ENCODE measurements at places on chromosomes 2 and 18. TPM values are rescaled to one million over a fixed set of nuclear protein-coding genes. Genes with fewer than 3 reads are reported as not detected.
A peak's percentile ranks its signal among the peaks of the same experiment; 100 is the strongest.

The ARHGAP25 gene
- total RNA-seq = 0.93 TPM

DNA sequence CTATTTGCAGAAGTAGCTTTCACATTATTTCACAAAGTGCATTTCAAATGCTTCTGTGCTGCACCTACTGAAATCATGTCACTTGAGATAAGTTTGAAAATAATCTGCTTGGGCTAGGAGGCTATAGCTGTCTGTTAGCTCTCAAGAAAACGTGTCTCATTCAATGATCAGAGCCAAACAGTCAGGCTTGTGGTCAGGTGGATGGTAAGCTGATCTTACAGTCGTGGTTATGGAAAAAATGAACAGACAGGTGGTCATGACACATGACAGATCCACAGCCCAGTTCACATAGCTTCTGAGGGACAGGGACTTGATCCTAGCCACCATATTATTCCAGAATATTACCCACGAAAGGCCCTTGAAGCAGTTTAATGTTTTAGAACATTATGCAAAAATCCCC lies 26.5 kb upstream of the RFX8 start:
- no peak for DNase-seq

DNA sequence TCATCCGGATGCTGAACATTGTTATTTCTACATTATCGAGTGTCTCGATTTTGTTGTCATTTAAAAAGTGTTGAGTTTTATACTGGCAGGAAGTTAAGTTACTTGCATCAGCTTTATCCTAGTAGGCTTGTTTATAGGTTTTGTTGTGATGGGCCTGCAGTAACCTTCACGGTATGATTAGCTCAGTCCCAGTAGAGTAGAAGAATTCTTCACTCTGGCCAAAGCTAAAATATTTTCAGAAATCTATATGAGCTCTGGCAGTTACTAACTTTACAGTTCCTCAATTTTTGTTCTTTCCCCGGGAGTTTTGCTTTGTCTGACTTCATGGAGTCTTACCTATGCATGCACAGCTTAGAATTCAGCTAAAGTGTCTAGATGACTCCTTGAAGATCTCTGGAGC lies 294.9 kb downstream of the NAPG start:
- DNase-seq = no peak

- no peak for DNase-seq
These were observed 907 bp upstream of the GYPC start for GRCh38 chr2:126655051-126655450.

GRCh38 chr18:12745095-12745795 lies 42.4 kb downstream of the PSMG2 start:
- no peak for DNase-seq

The BBS5 gene
- 9.0 TPM for total RNA-seq

DNA sequence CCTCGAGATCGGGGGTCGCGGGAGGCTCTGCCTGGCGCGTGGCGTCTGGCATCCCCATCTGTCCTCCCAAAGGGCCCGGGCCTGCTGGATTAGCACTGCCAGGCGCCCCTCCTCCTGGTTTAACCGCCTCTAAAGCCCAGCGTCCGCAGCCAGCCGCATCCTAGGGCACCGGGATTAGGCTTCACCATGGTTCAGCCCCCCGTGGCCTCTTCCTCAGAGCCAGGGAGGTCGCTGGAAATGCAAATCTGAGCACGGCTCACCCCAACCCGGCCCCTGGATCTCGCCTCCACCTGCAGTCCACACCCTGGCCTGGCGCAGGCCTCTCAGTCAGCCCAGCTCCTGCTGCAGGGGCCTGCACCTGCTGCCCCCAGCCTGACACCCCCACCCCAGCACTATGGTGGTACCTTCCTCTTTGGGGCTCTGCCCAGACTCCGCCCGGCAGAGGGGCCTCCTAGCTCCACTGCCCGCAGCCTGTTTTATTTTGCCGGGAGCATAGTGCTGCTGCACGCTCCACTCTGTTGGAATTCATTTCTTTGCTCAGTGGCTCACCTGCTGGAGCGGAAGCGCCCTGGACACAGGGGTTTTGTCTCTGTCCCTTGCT lies 13.2 kb downstream of the PRELID3A start:
- no peak for DNase-seq

The QPCT gene
- total RNA-seq = not detected

The ADGRF3 gene
- not detected for total RNA-seq

- no peak for DNase-seq
These were observed 50.8 kb downstream of the KCNIP3 start for GRCh38 chr2:95347681-95348608.

The CCDC93 gene
- 37.8 TPM for total RNA-seq

The NEU4 gene
- total RNA-seq = not detected

- DNase-seq = no peak
These were observed 12.0 kb downstream of the NEDD4L start for GRCh38 chr18:58055890-58056558.

The WDPCP gene
- total RNA-seq = 6.9 TPM

GRCh38 chr2:149090706-149091105 lies 52.2 kb downstream of the LYPD6B start:
- no peak for DNase-seq

The CDH7 gene
- not detected for total RNA-seq

The ZNF638 gene
- 142 TPM for total RNA-seq

DNA sequence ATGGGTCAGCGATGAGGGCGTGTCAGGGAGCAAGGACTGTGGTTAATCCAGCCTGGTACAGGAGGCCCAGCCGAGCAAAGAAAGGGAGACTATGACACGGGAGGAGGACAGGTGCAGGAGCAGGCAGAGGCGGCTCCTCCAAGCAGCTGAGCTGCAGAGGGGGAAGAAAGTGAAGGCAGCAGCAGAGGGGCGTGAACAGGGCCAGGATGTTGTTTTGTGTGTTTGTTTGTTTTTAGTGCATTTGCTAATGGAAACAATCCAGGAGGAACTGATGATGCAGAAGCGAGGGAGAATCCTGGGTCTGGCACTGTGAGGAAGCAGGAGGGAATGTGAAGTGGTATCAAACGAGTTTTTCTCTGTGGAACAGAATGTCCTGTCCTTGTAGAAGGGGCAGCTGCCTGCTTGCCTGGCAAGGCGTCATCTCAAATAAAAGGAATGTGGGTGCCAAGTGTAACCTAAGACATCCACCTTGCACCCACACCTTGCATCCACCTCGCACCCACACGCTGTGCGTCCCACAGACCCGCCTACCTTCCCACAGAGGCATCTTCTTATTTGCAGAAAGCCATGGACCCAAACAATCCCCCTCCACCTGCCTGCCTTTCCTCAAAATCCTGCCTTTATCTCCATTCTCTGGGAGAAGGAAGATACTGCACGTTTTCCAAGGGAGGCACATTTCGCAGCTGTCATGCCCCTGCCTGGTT lies 134.8 kb downstream of the SH3BP4 start:
- DNase-seq = no peak

DNA sequence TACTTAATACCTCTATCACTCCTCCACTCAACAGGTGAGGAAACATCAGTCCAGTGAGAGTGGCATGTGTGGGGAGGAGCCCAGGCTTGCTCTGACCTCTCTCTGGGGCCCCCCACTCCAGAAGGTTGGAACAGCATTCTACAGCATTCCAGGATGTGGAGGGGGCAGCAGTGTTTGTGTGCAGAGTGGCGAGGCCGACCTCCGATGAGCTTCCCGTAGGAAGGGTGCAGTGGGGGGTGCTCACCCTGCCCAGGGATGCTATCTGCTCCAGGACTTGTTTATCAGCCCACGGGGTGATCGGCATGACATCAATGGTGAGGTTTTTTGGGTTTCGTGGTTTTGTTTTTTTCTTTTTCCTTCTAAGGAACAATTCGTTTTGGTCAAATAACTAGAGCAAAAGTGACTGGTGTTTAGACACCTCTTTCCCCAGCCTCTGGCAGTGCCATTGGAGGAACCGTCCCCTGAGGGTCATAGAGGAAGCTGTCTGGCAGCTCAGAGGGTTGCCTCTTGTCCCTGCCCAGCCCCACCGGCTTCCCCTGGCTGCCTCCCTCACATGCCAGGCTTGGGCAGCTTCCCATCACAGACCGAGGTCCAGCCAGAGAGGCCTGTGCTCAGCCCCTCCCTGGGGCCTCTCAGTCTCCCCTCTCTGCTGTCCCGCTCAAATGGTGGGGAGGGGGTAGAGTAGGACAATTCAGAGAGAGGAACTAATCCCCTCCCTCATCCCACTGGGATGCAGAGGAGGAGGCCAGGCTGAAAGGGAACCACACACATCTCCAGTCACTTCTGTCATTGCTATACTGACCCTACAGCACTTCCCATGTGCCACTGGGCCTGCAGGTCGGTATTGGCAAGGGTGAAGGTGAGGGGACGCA lies 96.5 kb downstream of the ZFP36L2 start:
- no peak for DNase-seq

DNA sequence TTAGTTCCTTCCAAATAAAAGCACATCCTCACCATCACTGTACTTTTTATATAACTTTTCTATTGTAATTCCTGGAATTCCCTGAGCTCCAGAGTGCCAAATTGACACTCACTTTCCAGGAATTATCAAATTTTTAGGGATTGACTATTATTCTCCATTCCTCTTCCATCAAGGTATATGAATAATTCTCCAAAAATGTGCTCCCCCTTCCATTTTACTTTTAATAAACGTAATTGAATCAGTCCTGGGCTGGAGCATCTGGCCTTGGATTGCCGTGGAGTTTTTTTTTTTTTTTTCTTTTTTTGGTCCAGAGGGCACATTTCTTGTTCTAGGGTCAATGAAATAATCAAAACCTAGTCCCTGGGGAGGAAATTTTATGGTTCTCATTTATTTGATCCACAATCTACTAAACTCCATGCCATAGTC lies 304.3 kb downstream of the CDCA7 start:
- no peak for DNase-seq

DNA sequence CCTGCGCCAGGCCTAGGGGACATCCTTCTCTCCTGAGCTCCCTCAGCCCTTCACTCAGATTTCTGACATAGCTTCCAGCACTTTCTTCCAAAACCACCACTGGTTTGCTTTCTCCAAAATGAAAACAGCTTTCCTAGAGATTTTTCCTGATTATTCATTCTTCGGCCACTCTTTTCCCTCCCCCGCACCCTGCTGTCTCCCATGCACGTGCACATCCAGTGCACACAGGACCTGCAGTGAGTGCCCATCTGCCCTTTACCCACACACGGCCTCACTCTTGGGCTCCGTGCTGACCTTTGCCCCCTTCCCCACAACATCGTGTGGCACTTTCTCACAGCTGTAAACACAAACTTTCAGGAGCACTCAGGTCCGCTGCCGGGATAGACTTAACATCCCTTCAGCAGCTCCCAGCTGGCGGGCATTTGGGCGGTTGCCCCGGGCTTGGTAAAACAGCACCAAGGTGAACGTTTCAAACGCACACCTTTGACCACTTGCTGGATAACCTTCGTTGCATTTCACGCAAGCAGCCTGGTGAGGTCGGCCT lies 25.8 kb downstream of the KIF1A start:
- DNase-seq = no peak

DNA sequence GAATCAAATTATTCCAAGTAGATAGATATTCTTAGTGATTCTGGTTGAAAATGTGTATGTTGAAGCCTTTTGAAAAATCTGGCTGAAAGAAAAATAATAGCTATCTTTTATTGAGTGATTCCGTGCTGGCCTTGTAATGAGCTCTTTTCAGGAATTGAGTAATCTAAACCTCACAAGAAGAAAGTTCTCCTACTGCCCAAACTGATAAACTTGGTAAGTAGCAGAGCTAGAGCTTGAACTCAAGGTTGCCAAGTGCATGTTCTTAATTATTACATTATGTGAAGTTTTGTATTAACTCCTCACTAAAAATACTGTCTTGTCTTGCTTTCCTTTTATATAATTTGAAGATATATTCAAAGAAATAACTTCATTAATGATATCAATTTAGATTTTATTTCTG lies 1.6 kb upstream of the PPP1R1C start:
- DNase-seq = no peak

DNA sequence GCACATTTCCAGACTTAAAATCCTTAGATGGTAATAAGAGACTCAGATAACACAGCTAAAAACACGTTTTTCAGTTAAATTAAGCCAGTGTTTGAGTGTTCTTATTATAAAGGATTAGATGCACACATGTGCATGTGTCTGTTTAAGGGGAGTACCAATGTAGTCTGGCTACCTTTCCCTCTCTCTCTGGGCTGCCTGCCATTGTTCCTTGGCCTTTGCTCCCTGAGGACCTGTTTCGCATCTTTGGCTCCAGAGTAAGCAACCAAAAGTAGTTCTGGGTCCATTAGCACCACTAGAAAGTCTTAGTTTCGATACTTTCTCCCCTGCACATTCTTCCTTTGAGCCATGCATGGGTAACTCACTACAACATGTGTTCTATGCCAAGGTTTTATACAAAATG lies 228.3 kb downstream of the TPGS2 start:
- DNase-seq = no peak

DNA sequence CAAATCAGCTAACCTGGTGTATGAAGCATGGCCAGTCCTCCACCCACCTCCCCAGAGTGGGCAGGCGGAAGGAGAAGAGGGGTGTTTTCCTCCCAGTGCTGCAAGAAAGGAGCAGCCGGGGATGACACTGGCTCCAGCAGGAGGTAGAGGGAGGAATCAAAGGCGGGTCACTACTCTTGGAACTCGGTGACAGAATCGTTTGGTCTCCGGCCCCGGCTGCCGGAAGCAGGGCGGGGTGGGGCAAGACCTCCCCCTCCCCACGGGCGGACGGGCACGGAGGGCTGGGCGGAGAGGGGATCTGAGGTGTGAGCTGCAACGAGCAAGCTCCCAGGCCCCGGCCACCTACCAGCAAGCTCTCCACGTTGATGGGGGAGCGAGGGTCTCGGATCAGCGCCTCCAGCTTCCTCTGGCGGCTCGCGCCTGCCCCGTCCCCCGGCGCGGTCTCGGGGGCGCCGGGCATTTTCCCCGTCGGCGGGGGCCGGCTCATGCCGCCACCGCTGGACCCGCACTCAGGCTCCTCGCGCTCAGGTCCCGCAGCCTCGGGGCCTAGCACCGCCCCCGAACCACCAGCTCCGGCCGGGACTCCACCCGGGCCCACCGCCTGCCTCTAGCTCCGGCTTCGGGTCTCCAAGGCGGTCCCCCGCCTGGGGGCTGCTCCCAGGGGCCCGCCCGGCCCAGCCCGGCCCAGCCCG lies 640 bp downstream of the ROCK2 start:
- DNase-seq = peak; percentile 44

DNA sequence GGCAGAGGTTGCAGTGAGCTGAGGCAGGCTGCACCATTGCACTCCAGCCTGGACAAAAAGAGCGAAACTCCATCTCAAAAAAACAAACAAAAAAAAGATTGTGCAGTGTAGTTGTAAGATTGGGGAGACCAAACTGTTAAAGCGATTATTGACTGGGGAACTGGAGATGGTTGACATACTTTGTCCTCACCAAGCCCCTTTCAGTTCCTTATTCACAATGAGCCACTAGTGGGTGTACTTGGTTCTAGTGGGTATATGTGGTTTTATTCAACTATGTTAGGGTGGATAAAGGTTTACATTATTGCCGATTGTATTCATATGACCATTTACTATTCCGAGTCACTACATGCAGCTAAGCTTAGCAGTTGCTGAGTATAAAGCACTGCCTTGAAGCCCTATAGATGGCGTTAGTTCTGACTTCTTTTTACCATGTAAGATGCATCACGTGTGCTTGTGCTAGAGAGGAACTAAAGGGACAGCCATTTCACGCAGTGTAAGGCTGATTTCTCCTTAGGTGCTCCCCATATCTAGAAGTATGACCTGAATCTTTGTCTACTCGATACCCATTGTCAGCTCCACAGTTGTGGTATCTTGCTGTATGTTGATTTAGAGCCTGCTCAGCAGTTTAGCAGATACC lies 12.1 kb downstream of the EIF4E2 start:
- DNase-seq = no peak

GRCh38 chr2:220512419-220512818 lies 885.0 kb downstream of the SLC4A3 start:
- DNase-seq = no peak

- DNase-seq = no peak
These were observed 16.6 kb upstream of the MSTN start for GRCh38 chr2:190079160-190079559.

The TBR1 gene
- total RNA-seq = 0.26 TPM
